ENCODE measurements at places on chromosomes 4 and X.

GRCh38 chrX:34528081-34528480 lies 129.0 kb downstream of the TMEM47 start:
- no peak for DNase-seq

GRCh38 chrX:40727093-40727492 lies 8.2 kb downstream of the MED14 start:
- no peak for DNase-seq

- DNase-seq = no peak
Observed at GRCh38 chr4:112642526-112642925, 5.6 kb downstream of the LARP7 start.

GRCh38 chr4:109235683-109236082 lies 66.8 kb downstream of the COL25A1 start:
- DNase-seq = no peak

- DNase-seq = no peak
Observed at GRCh38 chr4:97317671-97318070, 825.6 kb downstream of the STPG2 start.

GRCh38 chrX:140933874-140934655 lies 68.3 kb upstream of the SPANXB1 start:
- DNase-seq = no peak

- DNase-seq = no peak
Observed at GRCh38 chr4:26120098-26120825, 200.6 kb upstream of the RBPJ start.

DNA sequence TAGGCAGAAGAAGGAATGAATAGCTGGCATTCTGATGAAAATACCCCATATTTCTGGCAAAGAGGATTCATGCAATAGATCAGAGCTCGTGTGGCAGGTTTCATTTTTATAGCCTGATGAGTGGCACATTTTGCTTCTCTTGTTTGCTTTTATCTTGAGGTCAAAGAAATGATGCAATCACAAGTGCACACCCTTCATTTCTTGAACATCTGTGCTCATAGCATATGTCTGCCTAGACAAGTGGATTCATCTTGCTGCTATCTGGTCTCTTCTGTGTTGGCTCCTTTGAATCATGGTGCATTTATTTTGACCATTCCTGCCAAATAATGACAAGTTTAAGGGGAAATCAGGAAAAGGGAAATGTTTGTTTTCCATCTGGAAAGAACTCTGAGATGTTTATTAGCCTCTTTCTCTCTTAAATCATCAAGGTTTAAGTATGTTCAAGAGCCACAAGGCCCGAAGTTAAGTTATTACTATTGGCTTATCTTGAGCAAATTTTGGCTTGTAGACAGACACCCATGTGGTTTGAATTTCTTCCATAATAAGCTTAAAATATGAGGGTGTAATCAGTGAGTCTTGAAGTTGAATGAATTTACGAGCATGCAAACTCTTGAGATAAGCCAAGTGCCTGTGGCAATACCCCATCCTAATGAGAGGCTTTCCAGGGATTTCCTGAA lies 59.3 kb upstream of the HS3ST1 start:
- DNase-seq = no peak

- no peak for DNase-seq
Observed at GRCh38 chr4:143357161-143357845, 20.6 kb downstream of the GAB1 start.

GRCh38 chr4:1329408-1330371 lies 17.3 kb upstream of the UVSSA start:
- no peak for DNase-seq

- no peak for DNase-seq
Observed at GRCh38 chr4:169900241-169900845, 125.9 kb downstream of the MFAP3L start.

DNA sequence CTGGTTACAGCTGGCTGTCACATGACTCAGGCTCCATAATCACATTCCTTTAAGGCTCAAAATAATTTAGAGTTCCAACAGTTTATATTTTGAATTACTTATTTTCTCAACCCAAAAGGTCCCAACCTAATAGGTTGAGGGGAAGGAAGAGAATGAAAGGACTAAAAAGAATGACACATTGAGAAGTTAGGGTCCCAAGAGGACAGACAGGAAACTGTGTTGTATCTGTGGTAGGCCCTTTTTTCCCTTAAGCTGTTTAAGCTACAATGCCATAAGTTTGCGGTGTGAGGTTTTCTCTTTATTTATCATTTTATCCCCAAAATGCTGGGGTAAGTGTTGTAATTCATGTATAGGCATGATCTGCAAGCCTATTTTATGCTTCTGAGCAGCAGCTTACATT lies 290.2 kb downstream of the ZNF674 start:
- DNase-seq = no peak

- DNase-seq = no peak
Observed at GRCh38 chrX:11371106-11371505, 77.9 kb downstream of the AMELX start.

DNA sequence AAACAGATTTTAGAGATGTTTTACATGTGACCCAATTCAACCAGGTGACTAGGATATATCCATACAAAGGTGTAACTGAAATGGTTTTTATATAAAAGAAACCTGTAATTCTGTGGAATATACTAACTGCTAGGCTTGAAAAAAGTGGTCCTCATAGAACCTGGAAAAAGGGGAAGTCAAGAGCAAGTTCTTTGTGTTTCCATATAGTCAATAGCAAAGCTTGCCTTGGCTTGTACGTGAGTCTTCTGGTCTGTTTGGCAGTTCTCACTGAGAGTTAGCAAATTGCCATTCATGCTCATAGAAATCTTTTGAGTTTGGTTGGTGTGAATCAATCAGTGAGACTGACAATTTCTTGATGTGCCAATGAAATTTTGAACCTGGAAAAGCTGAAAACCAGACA lies 79.4 kb upstream of the SMIM10 start:
- DNase-seq = no peak

DNA sequence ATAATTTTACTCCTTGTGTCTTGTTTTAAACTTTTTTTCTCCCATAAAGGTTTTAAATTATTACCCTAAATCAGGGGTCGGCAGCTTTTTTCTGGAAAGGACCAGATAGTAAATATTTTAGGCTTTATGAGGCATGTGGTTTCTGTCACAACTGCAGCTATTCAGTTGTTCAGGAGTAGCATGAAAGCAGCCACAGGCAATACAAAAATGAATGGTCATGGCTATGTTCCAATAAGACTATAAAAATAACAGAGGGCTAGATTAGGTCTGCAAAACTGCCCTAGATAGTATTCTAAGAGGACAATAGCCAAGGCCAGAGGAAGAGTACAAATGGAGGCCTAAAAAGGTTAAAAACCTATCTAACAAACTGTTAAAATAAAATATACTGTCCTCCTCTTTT lies 24.6 kb downstream of the HERC5 start:
- no peak for DNase-seq

DNA sequence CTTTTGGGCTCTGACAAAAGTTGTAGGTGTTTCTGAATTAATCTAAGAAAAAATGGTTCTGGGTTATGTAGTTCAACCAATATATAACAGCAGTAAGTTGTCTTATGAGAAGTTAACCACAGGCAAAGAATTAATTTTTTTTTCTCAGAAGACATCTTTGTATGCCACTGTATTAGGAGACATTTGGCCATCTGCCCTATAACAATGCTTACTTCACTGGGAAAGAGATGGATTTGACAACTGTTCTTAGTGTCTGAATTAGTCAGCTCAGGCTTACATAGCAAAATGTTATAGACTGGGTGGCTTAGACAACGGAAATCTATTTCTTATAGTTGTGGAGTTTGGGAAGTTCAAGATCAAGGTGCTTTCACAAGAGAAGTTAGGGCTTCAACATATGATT lies 508.1 kb downstream of the STIM2 start:
- no peak for DNase-seq

DNA sequence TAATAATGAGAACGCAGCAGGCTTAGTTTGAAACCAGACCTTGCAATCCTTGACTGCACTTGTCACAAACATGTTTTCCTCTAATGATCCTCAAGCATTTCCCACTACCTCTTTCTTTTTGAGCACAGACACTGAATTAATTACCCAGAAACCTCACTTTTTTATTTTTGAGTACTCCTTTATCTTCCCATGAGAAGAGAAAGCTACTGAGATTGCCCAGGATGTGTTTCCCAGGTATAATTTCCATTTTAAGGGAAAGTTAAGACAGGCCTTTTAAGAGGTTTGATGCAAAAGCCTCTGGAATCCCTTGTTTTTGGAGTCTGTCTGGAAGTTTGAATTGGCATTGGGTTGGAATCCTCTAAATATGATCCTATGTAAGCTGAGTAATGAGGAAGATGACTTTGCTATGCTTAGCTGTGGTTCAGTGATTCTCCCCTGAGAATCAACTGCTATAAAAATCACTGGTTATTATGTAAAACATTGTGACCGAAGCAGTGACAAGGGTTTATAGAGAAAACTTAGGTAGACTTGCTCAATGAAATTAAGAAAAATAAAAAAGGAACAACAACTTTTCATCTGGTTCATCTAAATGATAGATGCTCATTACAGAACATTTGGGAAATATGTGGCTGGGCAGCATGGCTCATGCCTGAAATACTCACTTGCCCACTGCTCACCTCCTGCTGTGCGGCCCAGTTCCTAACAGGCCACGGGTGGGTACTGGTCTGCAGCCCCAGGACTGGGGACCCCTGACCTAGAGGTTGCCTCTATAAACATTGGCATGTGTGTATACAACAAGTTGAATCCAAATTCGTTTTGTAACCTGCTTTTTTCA lies 10.8 kb upstream of the RHOH start:
- no peak for DNase-seq

DNA sequence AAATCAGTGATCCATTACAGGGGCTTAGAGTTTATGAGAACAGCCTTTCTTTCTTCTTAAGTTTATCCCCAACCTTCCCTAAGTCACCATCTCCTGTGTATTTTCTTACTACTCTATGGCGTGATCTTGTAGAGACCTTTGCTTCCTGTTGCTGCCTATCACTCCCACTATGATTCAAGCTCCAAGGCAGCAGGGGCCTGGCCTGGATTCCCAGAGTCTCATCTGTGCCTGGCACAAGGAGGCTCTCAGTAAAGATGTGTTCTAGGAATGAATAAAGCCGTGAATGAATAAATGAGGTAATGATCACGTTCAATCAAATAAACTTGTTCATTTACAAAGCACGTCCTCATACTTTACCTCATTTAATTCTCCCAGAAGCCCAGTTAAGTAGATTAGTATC lies 45.4 kb downstream of the CC2D2A start:
- no peak for DNase-seq

DNA sequence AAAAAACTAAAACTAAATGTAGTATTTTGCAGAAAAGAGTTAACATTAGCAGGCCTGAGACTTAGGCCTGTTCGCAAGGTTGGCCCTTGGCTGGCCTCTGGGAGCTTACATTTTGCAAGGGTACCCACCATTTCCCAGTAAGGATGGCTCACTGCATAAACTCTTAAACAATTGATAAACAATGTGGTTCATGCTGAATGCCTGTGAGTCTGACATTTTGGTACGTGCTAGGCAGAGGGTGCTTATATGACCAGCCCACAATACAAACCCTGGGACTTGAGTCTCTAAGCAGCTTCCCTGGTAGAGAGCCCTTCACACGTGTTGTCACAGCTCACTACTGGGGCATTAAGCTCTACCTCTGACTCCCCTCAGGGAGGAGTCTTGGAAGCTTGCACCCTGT lies 7.4 kb downstream of the PRPS2 start:
- DNase-seq = no peak

- no peak for DNase-seq
Observed at GRCh38 chr4:98446499-98447375, 185.6 kb downstream of the RAP1GDS1 start.

- DNase-seq = no peak
Observed at GRCh38 chrX:113370006-113370405, 529.4 kb upstream of the AMOT start.

DNA sequence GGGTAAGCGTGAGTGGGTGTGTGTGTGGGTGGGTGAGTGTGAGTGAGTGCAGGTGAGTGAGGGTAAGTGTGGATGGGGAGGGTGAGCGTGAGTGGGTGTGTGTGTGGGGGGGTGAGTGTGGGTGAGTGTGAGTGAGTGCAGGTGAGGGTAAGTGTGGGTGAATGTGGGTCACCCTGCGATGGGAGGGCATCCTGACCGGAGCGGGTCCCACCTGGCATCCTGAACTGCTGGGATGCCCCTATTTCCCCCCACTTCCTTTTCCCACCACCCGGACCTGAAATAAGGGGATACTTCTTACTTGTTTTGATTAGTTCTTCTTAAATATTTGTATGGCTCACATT lies 49.5 kb downstream of the ING2 start:
- DNase-seq = no peak

- DNase-seq = no peak
Observed at GRCh38 chrX:10393899-10394298, 226.5 kb downstream of the MID1 start.

DNA sequence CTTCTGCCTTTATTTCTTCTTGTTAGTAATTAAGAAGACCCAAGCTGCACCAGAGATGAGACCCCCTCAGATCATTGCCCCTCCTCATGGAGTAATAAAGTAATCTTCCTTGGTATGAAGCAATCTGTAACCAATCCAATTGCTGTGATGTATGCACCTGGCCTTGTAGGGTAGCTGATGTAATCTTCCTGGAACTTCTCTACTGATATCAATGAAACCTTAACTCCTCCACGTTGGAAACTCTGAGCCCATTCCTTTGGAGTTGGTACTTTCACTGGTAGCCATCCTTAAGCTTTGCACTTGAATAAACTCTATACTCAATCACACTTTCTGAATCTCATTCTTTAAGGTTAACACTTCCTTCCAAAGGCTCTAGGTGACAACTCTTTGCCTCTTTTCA lies 31.6 kb upstream of the NSG1 start:
- no peak for DNase-seq

DNA sequence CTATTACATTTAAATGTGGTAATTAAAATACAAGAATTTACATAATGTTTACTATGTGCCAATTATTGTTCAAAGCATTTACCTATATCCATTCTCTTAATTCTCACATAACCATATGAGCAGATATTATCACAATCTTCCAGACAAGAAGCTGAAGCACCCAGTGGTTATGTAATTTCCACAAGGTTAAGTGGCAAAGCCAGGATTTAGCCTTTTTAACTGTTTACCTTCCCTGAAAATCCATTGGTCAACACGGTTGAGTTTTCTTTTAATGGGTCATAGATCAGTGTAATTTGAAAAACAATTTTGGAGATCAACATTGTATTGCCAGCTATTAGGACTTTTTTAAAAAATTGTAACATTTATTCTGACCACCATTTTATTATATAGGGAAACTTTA lies 11.4 kb downstream of the HSPA4L start:
- DNase-seq = no peak

DNA sequence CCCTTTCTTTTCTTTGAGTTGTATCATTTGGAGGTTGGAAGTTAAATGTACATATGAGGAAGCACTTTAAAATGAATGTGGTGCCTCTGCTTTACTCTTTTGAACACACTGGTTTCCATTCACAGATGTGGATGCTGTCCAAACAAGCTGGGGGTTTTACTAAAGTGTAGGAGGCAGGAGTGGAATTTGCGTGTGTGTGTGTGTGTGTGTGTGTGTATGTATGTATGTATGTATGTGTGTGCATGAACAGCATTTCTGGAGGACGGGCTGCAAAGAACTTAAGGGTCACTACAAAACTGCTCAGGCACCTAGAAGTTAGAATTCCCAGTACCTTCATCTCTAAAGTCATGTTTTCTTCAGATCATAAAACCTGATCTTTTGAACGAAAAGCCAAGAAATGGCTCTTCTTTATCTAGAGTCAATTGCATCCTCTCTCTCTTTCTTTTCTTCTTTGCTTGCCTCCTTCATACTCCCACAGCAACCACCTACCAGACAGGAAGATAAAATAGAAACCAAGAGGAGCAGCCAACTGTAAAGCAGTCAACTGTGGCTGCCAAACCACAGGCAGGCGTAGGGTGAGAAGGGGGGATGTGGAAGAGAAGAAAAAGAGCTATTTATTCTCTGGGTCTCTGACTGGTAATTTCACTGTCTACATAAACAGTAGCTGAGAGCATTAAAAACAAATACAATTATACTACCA lies 177.0 kb upstream of the RASGEF1B start:
- no peak for DNase-seq

GRCh38 chrX:10945498-10945897 lies 165.6 kb upstream of the HCCS start:
- no peak for DNase-seq
